ENCODE measurements at places on chromosomes 5 and 9.

- DNase-seq: no peak
Measured at GRCh38 chr5:83469075-83469474, 2.5 kb upstream of the VCAN start.

GRCh38 chr5:176611435-176611834, 1.5 kb upstream of the GPRIN1 start:
- DNase-seq: peak; percentile 85

DNA sequence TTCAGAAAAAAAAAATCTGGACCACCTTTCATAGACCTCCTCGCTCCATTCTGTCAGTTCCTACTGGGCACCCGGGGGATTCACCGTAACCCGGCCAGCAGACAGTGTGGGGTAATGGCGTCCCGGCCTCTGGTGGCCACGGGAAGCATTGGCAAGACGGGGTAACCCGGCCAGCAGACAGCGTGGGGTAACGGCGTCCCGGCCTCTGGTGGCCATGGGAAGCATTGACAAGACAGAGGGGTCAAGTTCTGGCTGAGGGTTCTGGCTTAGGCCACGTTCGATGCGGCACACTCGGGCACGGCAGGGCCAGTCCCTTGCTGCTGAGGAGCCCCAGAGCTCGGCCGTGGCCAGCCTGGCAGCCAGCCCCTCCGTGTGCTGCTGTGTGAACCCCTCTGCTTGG, 116.2 kb upstream of the RAPGEF1 start:
- DNase-seq: no peak

DNA sequence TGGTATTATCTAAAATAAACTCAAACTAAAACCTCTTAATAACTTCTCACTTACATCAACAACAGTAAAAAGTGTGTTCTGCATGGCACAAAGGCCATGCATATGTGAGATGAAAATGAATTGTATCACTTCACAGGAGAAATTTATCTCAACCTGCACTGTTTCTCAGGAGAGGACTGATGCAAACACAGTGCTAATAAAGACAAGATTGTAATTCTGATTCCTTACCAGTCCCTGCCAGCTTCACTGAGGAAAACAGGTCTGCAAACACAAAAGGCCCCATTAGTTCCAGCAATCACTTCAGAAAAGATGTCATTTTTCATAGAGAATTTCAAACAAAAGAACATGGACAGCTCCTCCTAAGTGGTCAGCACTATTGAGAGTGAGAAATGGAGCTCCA, 117.3 kb upstream of the PDE4D start:
- no peak for DNase-seq

DNA sequence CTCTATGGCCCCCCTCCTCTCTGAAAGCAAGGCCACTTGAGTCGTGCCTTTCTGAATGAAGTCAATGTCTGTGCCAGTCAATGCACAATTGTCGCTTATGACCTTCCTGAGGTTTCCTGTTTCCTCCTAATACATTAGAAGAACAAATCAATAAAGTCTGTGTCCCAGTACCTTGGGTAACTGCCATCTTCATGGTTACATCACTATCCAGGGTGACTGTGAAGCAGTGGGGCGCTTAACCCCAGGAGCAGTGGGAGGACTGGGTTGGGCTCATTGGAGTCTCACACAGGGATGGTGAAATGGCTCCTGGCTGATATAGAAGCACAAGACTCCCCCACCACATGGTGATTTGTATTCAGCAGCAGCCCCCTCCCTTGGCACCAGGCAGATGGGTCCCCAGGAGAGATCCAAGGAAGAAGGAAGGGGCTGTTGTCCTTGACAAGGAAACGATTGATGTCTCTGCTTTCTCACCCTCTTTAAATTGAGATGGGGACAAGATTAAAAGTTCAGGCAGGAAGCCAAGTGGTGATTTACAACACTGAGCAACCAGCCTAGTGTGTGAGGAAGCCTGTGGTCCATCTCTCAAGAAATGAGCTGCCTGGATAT, 261.9 kb upstream of the ZNF462 start:
- DNase-seq: no peak

DNA sequence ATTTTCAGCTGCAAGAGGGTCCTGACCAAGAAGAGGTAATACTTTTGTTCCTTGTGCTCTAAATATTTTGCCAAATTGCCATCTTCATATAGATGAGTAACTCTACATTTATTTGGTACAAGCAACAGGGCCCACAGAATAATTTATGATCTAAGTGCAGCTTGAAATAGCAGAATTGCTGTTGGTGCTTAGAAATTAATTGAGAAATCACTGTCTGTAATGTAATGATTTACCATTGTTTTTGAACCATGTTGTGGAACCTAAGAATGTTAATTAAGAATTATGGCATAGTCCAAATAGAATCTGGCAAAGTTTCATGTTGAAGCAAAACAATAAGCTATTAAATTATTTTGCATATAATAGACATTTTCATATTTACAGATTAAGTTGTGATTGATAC, 44.8 kb upstream of the NUDT12 start:
- no peak for DNase-seq

DNA sequence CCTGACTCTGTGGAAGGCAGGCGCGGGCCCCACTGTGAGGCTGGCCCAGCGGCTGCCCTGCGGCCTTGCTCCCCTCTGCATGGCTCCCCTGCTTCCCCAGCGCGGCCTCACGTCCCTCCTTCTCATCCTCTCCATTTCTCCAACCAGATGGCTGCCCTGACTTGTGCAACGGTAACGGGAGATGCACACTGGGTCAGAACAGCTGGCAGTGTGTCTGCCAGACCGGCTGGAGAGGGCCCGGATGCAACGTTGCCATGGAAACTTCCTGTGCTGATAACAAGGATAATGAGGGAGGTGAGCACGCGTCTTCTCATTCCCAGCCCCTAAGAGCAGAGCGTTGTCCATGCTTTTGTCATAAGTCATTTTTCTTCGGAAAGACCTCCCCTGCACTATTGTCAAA, 129.0 kb upstream of the WWC1 start:
- DNase-seq: no peak

DNA sequence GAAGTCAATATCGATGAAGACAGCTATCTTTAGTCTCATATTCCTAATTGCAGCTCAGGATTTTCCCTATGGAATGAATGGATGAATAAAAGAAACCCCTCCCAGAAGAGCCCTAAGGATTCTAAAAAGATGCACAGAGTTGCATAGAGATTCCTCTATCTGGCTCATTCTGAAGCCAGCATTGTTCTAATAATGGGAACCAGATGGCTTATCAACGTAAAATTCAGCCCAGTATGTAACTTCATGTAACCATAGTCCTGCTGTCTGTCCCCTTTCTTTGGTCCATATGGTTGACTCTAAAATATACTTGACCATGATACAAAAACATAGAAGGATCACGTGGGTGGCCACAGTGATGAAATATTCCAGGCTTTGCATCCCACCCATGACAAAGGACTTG, 508.6 kb downstream of the RASEF start:
- DNase-seq: no peak

GRCh38 chr5:174047472-174048099, 2.1 kb downstream of the NSG2 start:
- DNase-seq: no peak

- DNase-seq: peak; percentile 31
Measured at GRCh38 chr9:16652582-16652981, 217.9 kb downstream of the BNC2 start.

GRCh38 chr5:73691302-73692080, 65.5 kb downstream of the ARHGEF28 start:
- peak; percentile 22 for DNase-seq

- peak; percentile 69 for DNase-seq
Measured at GRCh38 chr5:36876965-36877666, 547 bp downstream of the NIPBL start.

DNA sequence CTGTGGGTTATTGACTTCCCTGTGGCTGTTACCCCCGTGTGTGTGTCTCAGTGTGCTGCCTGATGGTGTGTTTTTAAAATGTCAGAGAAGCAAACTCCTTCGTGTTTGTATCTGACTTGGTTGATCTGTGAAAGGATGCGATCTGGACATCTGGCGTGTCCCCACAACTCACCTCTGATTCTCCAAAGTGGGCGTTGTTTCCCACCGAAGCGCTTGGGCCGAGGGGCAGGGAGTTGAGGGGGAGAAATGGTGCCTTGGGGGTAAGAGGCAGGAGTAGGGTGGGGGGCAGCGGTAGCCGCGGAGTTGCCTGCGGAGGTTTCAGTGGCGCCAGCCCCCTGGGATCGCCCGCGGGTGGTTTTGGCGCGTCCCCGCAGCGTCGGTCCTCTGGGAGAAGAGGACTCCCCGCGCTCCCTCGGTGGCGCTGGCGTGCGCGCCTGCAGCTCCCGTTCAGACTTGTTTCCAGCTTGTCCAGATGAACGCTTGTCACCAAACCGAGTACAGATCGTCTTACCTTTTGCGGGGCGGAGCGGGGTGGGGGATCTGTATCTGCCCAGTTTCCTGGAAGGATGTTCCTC, 1.1 kb downstream of the MAST4 start:
- DNase-seq: peak; percentile 11

DNA sequence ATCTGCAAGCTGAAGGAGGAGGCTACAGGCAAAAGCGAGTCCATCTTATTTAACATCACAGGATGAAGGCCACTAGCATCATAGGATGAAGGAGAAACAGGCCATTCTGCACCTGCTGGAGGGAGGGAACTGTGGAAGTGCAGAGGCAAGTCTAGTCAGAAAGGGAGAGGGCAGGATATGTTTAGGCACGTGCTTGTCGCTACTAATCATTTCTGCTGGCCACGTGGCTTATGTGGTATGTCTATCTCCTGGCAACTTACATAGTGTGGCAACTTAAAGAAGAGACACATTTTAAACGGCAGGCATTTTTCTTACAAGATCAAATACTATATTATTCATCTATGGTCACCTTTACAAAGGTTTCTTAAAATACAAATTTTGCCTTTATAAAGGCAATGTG, 74.0 kb downstream of the GNAQ start:
- no peak for DNase-seq

GRCh38 chr9:136202454-136203407, 2.2 kb downstream of the LHX3 start:
- no peak for DNase-seq

DNA sequence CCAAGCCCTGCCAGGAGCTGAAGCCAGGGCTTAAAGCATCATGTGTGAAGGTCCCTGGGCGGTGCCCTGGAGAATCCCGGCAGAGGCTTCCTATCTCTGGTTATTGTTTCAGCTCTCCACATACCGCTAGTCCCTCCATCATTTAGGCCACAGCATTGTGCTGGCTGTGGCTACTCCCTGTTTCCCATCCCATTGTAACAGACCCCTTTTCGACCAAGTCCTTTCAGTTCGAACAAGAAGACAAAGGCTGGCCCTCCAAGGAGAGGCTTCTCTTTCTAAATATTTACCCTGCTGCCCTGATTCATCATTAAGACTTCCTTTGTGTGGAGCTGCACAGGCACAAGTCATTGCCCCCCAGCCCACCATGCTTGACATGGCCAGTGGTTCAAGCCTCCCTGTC, 41.6 kb downstream of the NEUROG1 start:
- DNase-seq: no peak

Measured in EH (cell line).